ENCODE measurements at places on chromosomes 3 and 15.
A peak's percentile ranks its signal among the peaks of the same experiment; 100 is the strongest.

DNA sequence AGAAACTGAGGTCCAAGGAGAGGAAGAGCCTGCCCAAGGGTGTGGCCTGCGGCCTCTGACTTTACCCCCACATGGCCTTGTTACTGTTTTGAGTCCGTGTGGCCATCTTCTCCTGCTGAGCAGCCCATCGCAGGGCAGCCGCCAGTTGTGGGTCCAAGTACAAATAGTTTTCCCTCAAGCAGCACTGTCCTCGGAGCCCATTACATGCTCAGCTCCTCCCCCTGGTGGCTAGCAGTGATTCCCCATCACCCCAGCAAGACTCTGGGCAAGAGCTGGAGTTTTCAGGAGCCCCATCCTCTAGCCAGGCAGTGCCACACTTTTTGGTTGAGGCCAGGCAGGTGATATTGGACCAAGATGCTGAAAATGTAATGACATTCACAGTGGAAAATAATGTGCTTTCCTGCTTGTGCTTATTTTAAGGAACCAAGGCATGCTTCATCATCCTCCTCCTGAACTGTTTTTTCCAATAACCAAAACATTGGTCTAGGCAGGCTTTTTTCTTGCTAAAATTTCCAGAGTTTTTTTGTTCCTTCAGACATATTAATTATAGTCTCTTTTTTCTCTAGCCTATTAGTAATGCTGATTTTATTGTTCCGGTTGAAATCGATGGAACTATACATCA is 23.2 kb upstream of the VILL start:
- DNase-seq = peak; percentile 49

- peak; percentile 76 for DNase-seq
These were observed 41.4 kb downstream of the ROBO2 start for GRCh38 chr3:77081240-77081661.

DNA sequence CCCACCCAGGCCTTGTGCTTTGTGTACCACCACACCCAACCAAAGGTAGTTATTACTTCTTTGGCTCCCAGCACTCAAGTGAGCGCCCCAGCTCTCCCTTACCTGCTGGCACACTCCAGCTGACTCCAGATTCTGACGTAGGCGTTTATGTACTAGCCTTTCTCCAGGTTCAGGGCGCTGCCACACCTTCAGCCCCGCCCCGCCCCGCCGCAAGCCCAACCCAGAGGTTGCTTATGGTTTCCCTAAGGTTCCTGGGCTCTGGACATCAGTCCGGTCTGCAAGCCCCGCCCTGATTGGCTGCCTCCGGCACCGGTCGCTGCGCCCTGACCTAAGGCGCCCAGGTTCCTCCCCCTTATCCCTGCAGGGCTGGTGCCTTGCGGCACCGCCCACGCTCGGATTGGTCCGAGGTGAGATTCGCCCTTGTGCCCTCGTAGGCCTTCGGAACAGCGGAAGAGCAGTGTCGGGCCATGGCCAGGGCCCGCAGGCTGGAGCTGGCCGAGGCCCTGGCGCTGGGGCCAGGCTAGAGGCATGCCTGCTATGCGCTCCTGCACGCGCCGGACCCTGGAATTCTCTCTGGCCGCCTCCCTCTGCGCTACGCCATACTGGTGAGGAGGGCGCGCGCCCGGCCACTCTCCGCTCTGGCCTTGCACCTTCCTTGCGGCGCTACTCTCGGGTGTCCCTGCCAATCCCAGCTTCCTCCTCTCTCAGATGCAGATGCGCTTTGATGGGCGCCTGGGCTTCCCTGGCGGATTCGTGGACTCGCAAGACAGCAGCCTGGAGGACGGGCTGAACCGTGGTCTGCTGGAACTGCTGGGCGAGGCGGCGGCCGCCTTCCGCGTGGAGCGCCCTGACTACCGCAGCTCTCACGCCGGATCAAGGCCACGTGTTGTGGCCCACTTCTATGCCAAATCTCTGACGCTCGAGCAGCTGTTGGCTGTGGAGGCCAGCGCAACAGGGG is 19.8 kb upstream of the NUDT16 start:
- DNase-seq = no peak

DNA sequence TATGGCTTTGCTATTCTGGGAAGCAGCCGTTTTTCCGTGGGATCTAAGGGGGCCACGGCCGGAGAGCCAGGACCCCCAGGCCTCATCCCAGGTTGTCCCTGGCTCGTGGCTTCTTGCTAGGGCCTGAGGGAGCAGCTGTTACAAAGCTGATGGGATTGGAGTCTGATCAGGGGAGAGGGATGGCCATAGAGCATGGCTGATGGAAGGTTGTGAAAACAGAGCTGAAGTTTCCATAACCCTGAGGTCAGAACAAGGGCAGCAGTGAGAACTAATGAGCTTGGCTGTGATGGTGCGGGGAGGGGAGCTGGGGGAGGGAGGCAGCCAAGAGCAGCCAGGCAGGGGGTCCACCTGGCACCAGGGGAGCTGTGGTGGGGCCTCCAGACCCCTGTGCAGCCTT is 63.0 kb downstream of the LINGO1 start:
- no peak for DNase-seq

GRCh38 chr3:151147299-151147698 is 55.7 kb downstream of the GPR171 start:
- DNase-seq = no peak

DNA sequence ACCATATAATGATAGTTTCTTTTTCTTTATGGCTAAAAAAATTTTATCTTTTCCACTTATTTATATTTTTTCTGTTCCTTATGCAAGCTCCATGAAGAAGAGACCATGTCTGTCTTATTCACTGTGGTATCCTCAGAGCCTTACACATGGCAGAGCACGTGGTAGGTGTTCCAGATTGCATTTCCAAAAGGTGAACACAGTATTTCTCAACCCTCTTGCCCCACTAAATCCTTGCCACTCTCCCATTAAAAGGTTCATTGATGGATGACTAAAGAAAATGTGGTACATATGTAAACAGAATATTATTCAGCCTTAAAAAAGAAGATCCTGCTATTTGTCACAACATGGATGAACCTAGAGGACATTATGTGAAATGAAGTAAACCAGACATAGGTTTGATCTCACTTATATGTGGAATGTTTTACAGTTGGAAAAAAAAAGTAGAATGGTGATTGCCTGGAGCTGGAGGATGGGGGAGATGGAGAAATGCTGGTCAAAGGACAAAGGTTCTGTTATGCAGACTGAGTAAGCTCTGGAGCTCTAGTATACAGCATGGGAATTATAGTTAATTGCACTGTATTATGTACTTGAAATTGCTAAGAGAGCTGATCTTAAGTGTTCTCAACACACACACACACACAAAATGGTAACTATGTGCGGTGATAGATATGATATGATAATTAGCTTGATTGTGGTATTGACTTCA is 266.7 kb downstream of the CNTN3 start:
- no peak for DNase-seq

- DNase-seq = no peak
These were observed 156.4 kb downstream of the LRRC28 start for GRCh38 chr15:99407716-99408115.

DNA sequence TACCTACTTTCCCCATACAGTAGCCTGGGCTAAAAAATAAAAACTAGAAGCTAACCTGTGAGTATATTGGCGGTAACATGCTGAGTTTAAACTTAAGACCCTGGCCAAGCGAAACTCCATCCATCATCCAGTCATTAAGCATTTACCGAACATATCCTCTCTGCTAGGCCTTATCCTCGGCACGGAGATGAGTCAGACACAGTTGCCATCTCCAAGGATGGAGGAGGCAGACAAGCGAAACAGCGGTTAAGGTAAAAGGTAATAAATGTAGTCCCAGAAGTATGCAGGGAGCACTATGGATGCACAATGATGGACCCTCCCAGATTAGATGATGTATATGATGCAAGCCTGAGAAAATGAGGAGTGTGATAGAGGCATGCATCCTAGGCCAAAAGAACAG is 143.6 kb downstream of the RYR3 start:
- no peak for DNase-seq

DNA sequence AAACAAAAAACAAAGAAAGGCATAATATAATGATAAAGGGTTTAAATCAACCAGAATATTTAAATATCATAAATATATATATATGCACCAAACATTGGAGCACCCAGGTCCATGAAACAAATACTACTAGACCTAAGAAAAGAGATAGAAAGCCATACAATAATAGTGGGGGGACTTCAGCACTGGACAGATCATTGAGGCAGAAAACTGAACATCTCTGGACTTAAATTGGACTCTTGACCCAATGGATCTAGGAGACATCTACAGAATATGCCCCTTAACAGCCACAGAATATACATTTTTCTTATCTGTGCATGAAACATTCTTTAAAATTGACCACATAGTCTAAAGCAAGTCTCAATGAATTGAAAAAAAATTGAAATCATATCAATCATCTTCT is 48.7 kb upstream of the CD96 start:
- DNase-seq = no peak

DNA sequence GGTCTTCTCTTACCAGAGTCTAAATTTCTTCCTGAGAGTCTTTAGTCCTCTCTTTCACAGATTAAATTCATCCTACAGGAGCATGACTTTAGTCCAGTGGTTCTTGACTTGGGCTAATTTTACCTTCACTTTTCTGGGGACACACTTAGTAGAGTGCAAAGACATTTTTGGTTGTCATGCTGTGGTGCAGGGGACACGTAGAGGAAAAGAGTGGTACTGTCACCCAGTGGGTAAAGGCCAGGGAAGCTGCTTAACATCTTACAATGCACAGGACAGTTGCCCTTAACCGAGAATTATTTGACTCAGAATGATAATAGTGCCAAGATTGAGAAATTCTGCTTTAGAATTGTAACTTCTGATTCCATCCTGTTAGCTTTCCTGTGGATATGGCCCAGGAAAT is 772.5 kb upstream of the GRM7 start:
- no peak for DNase-seq

DNA sequence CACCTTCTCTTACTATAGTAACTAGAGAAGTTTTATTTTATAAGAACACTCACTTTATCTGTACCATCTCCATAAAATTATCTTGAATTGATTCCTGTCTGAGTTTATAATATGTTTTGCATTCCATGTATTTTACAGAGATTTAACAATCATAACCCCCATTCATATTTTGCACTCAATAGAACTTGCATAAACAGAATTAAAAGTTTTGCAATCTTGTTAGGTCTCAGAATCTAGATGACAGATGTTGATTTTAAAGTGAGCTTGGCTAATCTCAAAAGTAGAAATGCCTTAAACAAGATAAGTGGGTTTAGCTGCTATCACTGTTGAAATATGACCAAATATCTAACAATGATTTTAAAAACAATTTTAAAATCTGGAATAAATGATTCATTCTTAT is 107.9 kb upstream of the EPHA6 start:
- DNase-seq = no peak

GRCh38 chr3:31402117-31402516 is 130.6 kb upstream of the STT3B start:
- no peak for DNase-seq

- DNase-seq = no peak
These were observed 120.1 kb downstream of the ABHD5 start for GRCh38 chr3:43810797-43811196.

DNA sequence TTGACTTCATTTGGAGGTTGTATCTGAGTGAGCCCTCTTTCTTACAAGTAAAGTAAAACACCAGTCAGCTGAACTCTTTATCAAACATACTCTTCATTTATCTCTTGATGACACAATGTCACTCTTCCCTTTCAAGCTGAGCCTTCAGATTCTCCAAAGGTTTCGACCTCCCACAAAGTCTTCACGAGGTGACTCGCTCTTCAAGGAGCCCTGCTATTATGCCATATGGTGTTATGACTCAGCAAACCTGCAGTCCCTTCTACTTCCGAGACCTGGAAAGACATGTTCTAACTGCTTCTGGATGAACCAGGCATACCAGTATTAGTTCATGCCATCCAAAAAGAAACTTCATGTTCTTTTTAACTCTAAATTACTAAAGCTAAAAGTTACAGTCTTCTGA is 23.1 kb downstream of the AADAC start:
- DNase-seq = peak; percentile 92

DNA sequence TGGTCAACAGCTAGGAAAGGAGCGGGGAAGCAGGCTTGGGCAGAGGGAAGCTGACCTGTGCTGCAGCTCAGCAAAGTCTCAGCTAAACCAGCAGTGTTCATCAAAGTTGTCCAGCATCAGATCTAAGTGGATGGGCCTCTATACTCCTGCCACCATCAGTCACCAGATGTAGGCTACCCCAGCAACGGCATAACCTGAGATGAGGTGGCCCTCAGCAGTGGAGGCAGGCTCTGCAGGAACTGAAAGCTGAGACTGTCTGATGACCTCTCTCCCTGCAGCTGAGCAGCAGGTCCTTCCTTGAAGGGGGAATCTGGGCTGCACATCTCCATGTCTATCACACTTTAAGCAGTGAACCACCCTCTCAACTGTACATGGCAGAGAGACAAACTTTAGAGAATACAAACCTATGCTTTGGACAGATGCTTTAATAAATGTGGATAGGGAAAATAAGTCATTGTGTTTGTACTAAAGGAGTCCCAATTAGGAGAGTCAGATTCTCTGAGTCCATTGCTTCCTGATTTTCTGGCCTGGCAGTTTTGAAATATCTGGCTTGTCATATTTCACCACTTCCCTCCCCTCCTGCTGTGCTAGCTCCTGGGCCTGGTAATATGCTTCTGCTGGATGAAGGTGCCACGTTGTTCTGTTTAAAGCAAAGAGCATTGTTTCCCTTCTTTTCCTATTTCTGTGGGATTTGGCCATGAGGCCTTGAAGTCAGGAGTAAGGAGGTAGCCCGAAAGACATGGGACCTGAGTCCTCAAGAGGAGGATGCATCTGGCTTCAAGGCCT is 11.1 kb upstream of the PSTPIP1 start:
- DNase-seq = peak; percentile 8

DNA sequence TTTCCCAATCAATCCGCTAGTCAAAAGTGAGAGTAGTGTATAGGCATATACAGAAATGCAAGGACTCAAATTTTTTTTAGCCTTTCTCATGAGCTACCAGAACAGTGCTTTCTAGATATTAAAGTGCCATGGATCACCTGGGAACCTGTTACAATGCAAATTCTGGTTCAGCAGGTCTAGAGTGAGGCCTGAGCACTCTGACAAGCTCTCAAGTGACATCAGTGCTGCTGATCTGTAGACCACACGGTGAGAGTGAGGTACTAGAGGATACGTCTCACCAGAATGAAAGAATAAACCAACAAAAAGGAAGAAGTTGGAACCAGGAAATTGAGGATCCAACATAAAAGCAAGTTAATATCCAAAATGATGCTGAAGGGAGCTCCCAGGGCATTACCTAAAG is 16.0 kb upstream of the PLA2G4D start:
- no peak for DNase-seq

- no peak for DNase-seq
These were observed 231.2 kb downstream of the NEK10 start for GRCh38 chr3:27138005-27138404.

All from fibroblast of skin of right quadriceps (primary cell).